NCI-H510A treated with DMSO at 0.1 percent for 48 hours (cell line): ENCODE measurements at places on chromosomes 12 and 14.

DNA sequence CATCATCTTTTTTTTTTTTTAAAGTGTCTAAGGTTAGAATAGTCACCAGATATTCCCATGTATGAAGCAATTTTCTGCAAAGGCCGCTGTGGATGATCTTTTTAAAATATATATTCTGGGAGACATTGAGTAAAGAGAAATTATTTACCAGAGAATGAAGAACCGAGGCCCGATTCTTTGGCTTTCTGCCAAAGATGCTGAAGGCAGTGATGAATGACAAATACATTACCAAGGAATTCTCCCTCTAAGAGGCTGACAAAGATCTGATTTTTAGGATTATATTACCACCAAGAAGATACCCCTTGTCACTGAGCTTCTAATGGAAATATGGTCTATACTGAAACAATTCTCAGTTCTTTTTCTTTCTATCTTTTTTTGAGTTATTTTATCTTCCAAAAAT is 336.8 kb downstream of the NAV3 start:
- no peak for DNase-seq

GRCh38 chr12:57535764-57536596 is 11.0 kb downstream of the DCTN2 start:
- no peak for DNase-seq

GRCh38 chr12:49322367-49322707 is 718 bp upstream of the TROAP start:
- no peak for DNase-seq

GRCh38 chr14:99575043-99576023 is 28.7 kb downstream of the CCDC85C start:
- no peak for DNase-seq

DNA sequence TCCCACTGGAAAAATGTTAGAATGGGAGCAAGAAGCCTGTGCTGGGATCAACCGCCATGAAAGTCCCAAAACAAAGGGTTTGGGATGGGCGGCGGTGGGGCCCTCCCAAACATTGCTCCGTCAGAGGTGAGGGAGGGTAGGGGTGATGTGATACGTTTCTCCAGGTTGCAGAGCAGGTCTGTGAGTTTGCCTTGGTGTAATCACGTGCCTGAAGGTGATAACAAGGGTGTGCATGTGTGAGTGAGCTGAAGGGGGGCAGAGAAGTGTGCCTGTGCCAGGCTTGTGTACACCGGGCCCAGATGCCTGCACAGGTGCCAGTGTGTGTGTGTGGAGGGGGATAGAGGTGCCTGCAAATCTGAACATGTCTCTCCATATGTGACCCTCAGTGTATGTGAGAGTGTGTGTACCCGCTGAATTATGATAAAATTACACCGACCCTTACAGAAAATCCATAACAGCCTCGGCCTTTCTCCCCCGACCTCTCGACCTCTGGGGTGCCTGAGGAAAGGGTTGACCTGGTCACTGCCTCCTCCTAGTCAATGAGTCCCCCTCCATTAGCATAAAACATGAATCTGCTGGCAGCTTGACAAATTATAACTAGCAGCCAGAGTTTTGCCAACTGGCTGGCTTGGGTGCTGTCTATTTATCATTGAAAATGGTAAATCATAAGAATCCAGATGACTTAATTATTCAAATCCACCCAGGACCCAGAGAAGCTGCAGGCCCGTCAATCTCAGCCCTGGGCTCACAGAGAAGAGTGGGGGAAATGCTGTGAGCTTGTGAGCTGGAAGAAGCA is 55.6 kb downstream of the SMUG1 start:
- no peak for DNase-seq

GRCh38 chr12:42325326-42325652 is 605 bp downstream of the ZCRB1 start:
- DNase-seq: no peak

- DNase-seq: no peak
Measured at GRCh38 chr14:71754422-71755095, 177.7 kb upstream of the RGS6 start.

- DNase-seq: no peak
Measured at GRCh38 chr12:43315961-43316360, 236.0 kb downstream of the ADAMTS20 start.

GRCh38 chr12:75606956-75607355 is 95.5 kb upstream of the KRR1 start:
- no peak for DNase-seq

GRCh38 chr12:131468206-131468605 is 242.7 kb upstream of the SFSWAP start:
- DNase-seq: no peak

DNA sequence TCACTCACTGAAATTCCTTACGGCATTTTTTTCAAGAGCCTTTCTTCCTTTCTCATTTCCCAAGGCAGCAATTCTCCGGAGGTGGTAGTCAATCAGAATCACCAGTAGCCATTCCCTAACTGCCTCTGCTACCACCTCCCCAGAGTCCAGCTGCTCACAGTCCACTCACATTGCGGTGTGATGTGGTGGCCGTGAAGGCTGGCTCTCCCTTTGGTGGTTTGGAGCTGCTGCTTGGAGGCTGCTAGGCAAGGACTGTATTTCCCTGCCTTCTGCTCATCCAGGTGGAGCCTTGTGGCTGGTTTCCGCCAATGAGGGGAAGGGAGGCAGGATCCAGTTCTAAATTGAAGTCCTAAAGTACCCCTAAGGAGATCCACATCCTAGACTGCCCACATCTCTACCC is 222.0 kb downstream of the ANO2 start:
- no peak for DNase-seq

GRCh38 chr12:101168001-101168400 is 42.0 kb downstream of the SLC5A8 start:
- no peak for DNase-seq

GRCh38 chr14:105378199-105378598 is 20.1 kb upstream of the TEX22 start:
- DNase-seq: no peak

GRCh38 chr12:59408431-59408830 is 187.4 kb upstream of the SLC16A7 start:
- no peak for DNase-seq

DNA sequence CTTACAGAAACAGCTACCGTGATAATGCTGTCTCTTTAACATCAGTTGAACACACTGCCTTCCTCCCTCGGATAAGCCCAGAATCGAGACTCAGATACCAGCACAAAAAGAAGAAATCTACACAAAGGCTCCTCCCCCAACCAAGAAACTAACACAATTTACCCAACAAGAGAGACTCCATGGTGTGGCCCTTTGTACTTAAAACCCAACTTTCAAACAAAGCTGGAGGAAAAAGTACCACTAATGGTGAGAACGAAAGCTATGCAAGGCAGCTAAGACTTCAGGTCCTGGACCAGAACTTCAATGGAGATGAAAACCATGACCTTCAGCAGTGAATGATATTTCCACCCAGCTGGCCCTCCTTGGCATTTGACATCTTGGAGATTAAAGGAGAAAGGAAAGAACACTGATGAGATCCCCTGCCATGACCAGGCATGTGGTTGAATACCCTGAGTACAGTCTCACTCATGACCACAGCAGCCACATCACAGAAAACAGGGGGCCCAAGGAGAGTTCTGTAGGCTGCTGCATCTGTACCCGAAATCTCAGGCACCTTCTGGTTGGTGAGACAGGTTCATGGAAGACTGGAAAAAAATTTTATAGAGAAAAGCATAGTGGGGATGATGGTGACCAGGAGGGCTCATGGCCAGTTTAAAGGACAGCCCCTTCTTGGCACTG is 36.7 kb downstream of the RBM19 start:
- DNase-seq: no peak

GRCh38 chr12:115322275-115322674 is 638.3 kb upstream of the TBX3 start:
- no peak for DNase-seq

DNA sequence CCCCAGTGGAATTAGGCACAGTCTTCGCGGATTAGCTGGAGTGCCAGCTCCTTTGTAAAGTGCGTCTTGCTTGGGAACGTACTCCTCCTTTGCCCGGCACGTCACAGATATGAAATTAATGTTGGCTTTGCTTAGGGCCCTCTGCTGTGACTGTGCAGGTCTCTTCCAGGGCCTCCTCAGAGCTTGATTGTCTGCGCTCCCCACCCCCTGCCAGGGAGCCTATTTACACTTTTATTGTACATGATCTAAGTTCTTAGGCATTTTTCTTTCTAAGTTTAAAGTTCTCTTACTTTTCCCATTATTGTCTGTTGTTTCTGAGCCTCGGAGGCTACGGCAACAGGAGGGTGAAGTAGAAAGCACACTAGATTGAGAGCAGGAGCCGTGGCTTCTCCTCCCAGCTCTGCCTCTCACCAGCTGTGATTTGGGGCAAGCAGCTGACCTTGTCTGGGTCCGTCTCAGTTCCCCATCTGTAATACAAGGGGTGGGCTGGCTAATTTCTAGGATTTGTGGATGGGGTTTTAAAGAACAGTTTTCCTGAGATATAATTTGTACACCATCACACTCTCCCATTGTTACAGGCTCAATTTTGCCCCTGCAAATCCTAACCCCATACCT is 81.8 kb downstream of the TSPAN9 start:
- no peak for DNase-seq

- no peak for DNase-seq
Measured at GRCh38 chr12:28159688-28160087, 30.6 kb upstream of the CCDC91 start.

DNA sequence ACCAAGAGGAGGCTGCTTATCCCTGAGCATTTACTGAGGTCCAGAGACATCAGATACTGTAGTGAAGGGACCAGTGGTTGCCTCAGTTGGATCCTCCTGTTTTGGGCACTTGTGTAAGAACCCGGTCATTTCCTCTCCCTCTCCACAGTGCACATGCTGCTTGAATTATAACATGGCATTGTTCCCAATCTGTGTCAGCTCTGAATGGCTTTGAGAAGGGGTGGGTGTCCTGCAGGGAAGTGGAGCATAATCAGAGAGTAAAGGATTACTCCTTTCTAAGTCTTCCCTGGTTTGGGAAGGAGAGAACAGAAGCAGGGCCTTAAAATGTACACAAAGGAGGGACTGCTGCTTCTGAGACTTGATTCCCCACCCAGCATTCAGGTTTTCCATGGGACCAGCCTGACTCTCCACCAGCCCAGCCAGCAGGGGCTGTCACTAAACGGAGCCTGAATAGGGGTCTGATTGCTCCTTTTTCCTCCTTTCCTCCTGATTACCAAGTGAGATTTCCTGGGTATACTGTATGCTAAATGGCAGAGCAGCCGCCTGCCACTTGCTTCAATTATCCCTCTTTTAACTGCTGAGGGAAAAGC is 78.4 kb downstream of the NRXN3 start:
- no peak for DNase-seq

GRCh38 chr12:78343657-78344056 is 513.0 kb downstream of the NAV3 start:
- DNase-seq: no peak

- DNase-seq: no peak
Measured at GRCh38 chr12:55585817-55586216, 13.5 kb downstream of the OR2AP1 start.

GRCh38 chr14:105292826-105293711 is 7.7 kb downstream of the BRF1 start:
- DNase-seq: no peak

DNA sequence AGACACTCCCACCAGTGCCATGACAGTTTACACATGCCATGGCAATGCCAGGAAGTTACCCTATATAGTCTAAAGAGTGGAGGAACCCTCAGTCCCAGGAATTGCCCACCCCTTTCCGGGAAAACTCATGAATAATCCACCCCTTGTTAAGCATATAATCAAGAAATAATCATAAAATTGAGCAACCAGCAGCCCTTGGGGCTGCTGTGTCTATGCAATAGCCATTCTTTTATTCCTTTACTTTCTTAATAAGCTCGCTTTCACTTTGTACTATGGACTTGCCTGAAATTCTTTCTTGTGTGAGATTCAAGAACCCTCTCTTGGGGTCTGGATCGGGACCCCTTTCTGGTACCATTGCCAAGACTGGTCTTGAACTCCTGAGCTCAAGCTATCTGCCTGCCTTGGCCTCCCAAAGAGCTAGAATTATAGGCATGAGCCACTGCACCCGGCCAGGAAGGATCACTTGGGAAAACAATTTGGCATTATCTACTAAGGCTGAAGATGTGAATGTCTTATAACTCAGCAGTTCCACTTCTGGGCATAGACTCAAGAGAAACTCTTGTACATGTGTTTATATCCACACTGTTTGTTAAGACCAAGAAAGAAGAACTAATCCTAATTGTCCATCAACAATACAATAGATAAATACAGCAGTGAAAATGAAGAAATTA is 35.9 kb upstream of the CEP83 start:
- DNase-seq: no peak

GRCh38 chr14:94462763-94463572 is 10.4 kb upstream of the SERPINA11 start:
- no peak for DNase-seq
